ENCODE measurements at places on chromosomes 4 and X.

DNA sequence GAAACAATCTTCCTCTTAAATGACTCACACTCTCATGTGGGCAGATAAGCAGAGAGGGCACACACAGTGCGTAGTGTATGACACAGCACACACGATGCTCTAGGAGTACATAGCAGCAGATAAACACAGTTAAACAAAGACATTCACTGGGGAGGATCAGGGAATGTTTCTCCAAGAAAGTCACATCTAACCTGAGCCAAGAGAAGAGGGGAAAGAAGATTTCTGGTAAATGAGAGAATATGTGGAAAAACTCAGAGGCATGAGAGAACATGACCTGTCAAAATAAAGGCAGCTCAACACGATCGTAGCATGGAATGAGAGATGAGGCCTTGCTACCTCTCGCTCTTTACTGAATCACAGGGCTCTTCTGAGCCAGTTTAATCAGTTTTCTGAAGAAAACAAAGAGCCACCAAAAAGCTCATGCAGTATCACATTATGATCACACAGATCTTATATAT is 251.0 kb downstream of the ANK2 start:
- peak; percentile 11 for DNase-seq

- DNase-seq: no peak
These were observed 104.8 kb downstream of the ANK2 start for GRCh38 chr4:113154281-113154680.

DNA sequence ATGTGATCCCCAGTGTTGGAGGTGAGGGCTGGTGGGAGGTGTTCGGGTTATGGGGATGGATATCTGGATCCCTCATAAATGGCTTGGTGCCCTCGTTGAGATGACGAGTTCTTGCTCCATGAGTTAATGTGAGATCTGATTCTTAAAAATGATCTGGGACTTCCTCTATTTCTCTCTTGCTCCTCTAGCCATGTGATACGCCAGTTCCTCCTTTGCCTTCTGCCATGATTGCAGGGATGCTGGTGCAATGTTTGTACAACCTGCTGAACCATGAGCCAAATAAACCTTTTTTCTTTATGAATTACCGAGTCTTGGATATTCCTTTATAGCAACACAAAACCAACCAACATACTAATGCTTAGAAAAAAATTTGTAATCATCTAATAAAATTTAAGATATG is 56.6 kb downstream of the STAP1 start:
- DNase-seq: no peak

GRCh38 chr4:141905751-141906150 is 269.4 kb downstream of the IL15 start:
- peak; percentile 15 for DNase-seq

DNA sequence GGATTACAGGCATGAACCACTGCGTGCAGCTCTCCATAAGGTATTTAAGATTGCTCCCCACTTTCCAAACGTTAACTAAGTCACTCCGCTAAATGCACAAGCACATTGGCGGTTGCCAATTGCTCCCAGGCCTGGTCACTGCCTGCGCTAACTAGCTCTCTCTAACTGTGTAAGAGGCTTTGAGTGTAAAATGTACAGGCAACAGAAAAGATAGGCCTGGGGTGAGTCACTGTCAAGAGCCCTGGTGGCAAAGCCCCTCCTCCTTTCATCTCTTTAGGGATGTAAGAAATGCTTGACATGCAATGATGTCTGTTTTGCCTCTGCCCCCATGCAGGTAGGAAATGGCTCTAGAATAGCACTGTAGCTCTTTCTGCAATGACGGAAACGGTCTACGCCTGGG is 329.7 kb upstream of the GATB start:
- no peak for DNase-seq

GRCh38 chr4:2907706-2908293 is 55.4 kb downstream of the NOP14 start:
- DNase-seq: no peak

- DNase-seq: no peak
These were observed 39.5 kb upstream of the STS start for GRCh38 chrX:7108030-7108429.

- no peak for DNase-seq
These were observed 575.6 kb upstream of the PITX2 start for GRCh38 chr4:111198446-111198845.

DNA sequence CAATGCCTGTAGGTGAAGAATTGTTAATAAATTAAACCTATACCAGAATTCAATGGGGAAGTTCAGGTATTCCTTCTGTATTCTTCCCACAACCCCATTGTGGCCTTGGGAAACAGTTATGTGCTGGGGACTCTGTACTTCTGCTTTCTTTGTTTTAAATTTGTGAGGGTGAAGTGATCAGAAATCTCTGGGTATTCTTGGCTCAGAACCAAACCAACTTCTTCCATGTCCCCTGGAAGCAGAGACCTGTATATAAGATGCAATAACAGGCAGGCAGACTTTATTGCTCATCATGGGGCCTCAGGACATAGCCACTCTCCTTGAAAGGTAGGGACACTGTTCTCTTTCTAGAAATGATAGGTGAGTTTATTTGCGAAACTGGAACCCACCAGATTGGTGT is 19.8 kb upstream of the USP27X start:
- no peak for DNase-seq

DNA sequence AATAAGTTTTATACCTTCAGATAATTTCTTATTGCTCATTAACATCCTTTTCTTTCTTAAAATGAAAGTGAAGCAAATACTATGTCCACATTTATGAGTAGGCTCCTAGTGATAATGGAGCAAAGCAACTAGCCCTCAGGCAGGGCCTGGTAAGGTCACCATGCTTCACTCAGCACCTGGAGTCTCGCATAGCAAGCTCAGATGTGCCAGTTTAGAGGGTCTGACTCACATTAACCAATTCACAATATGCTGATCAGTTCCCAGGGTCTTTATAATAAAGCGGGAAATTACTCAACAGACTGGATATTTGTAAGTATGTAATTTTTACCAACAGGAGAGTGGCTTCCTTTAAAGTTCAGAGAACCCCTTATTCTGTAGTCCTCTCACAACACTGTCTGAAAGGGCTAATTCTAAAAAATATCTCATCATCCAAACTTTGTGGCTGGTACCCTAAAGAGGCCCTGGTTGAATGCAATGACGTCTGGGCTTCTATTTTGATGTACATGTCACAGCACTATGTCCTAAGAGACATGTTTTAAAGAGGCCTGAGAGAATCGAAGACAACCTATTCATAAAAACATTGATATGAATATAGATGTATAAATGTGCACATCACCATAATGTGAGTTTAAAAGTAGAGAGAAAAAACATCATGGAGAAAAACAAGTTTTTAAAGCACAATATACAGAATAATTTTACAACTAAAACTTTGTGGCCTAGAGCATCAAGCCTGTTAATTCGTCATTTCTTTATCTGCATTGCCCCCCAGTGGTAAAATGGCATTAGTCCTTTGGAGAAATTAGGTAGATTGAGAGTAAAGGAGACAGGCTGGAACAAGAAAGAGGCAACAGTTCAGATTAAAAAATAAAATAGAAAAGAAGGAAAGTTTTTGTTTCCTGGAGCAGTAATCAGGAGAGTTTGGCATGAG is 44.3 kb downstream of the IL21 start:
- no peak for DNase-seq

- no peak for DNase-seq
These were observed 23.5 kb downstream of the SPRY1 start for GRCh38 chr4:123419885-123420755.

DNA sequence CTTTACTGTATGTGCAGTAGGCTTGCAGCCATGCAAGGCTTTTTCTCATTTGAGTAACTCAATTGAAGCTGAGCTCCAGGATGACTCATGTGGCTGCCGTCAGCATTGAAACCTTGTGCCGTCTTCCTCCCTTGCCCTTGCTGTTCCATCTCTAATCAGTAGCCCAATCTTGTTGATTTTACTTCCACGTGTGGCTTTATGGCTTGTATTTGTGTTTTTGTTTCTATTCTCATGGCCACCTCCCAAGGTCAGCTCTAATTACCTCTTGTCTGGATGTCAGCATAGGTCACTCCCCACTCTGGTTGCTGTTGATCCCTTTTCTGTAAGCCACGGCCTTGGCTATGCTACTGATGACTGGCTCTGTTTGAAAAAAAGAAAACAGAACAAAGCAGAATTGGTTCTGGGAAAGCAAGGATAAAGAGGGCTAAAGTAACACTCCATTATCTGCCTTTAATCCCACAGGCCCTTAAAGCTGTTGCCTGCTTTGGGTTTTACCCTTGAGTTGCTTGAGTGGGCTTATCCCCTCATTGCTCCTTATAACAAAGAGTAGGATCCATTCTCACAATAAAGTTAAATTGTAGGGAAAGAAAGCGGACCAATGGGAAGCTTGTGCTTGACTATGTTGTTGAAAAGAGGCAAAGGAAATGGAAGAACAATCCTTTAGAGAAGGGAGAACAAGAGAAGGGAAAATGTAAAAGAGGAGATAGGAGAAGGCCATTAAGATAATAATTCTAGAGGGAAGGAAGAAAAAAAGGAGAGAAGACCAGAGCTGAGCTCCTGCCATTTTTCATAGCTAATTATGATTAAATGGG is 173.9 kb upstream of the PGRMC2 start:
- DNase-seq: peak; percentile 57

DNA sequence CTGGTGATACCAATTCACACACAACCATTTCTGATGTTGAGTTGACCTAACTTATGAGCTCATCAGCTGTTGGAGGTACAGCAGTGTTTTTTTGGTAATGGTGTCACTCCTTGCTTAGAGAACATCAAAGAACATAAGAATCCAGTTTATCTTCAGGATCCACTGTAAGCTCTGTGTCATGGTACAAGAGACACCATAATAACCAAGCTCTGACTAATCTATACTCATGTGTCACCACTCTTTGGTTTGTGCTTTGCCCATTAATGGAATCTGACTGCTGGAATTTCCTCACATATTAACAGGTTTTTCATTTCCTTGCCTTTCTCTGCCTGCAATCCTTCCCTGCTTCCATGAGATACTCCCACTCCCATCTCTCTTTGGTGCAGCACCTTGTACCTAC is 735.1 kb upstream of the LCORL start:
- DNase-seq: no peak

Data from AG04450 (cell line).